Forelimb muscle (tissue), 1 donor: ENCODE measurements at places on chromosomes 1 and 21.

DNA sequence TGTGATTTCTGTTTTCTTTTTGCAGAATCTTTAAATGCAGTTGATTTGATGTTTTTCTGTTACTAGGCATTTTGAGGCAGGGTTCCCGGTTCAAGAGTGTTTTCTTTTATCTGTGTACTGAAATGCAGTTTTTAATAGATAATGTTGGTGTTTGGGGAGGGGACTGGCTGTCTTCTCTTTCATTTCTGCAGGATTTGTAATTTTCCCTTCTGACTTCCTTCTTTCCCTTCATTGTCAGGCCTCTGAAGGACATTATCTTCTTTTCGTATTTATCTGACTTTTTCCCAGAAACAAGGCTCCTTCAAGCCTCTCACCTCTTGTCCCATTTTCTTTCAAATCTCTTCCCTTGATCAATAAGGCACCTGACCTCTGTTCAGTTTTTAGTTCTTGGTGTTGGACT lies 1.5 kb upstream of the GALNT2 start:
- no peak for DNase-seq

GRCh38 chr1:157739229-157739901 lies 37.6 kb downstream of the FCRL2 start:
- DNase-seq: no peak

DNA sequence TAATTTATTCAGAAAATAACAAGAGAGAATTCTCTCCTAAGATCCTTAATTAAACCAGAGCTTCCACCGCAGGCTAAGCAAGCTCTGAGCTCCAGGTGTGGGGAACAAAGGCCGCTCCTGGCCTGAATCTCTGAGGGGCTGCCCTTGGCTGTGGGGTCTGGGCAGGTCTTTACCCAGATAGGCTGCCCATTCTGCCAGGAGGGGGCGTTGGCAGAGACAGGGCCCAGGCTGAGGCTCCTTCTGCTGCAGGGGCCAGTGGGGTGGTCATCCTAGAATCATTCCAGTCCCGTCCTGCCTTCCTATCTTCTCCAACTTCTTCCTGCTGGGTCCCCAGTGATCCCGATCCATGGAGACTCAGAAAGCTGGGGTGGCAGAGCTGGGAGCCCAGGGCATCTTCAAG lies 82.9 kb upstream of the POU3F1 start:
- DNase-seq: no peak

DNA sequence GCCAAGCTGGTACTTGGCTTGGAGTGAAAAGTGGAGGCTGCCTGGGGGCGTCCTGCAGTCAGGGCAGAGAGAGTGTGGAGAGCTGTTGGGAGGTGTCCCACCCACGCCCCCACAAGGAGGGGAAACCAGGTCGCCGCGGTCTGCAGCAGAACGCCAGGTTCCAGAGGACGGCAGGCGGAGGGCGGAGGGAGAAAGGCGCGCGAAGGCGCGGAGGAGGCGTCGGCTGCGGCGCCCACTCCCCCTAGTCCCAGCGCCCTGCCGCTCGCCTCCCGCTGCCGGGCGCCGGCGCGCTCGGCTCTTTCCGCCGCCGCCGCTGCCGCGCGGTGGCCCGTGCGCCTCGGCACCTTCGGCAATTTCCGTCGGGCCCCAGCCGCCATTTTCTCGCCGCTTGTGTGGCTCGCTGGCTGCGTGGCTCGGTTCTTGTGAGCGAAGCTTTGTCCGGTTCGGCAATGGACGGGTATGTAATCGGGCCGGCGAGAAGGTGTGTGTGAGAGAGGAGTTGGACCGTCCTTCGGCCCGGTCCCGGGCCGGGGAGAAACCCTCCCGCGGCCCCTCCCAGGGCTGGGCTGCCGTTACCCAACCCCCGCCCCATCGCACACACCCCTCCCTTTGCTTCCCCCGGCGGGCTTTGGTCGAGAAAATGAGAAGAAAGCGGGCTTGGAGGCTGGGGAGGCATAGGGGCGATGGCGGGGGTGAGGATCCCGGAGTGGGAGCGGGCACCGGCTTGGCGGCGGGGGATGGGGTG lies at the start of gene PTBP2:
PTBP2 (plus strand) TSS at position 369 of the 745 bp plus-strand sequence; CDS start at position 450, 81 bp downstream.
- DNase-seq: peak; percentile 73

DNA sequence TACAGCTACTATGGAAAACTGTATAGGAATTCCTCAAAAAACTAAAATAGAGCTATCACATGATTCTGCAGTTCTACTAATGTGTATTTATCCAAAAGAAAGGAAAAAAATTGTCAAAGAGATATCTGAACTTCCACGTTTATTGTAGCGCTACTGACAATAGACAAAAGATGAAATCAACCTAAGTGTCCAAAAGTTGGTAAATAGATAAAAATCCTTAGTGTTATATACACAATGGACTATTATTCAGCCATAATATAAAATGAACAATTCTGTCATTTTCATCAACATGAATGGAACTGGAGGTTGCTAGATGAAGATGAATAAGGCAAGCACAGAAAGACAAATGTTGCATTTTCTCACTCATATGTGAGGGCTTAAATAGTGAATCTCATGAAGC lies 1492.1 kb downstream of the MRPL39 start:
- DNase-seq: no peak

- DNase-seq: no peak
Observed at GRCh38 chr1:35856964-35857363, 26.0 kb upstream of the AGO1 start.

DNA sequence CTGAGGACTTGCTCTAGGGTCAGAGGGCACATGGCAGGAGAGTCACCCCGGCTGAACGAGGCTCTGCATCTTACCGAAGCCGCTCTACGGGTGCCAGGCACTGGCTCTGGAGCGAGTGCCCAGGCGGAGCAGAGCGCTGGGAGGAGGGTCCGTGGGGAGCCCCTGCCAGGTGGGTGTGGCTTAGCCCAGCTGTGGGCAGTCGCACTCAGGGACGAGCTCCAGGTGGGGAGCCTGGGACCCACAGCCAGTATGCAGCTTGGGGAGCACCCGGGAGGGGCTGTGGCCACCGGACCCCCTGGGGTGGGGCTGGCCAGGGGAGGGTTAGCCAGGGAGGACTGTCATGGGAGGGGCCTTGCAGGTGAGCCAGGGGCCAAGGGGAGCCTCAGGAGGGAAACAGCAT lies 3.8 kb downstream of the AGRN start:
- DNase-seq: no peak

DNA sequence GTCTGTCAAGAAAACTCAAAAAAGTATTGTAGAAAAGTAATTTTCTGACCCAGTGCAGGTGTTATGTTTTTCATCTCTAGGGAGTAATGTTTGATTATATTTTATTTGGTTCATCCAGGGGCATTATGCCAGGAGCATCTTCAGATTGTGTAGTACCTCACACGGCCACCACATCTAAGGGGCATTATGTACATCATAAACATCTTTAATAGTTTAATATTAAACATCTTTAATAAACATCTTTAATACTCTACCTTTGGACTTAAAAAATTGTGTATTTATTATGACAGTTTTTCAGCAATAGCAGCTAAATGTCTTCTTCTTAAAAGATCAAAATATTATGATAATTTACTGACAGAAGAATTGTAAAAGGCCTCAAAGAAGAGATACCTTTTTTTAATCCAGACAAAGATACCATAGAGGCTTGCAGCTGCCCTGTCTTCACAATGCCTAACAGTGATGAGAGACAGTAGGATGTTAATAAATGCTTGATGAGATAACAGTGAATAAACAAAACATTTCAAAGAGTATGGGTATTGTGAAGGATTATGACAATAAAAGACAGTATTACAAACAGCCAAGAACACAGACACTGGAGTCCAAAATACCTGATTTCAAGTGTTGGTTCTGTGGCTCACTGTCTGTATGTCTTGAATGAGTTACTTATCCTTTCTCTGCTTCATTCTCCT lies 240.9 kb upstream of the ADGRL2 start:
- DNase-seq: no peak

- DNase-seq: no peak
Observed at GRCh38 chr21:42465008-42465802, 30.8 kb downstream of the RSPH1 start.
